GM04504 (cell line): ENCODE measurements at places on chromosomes 5 and 9.

GRCh38 chr9:38720083-38720745, at the start of gene FAM240B:
FAM240B (minus strand) TSS chr9:38720133; CDS start chr9:38703999, 16,134 bp downstream.
- no peak for DNase-seq

DNA sequence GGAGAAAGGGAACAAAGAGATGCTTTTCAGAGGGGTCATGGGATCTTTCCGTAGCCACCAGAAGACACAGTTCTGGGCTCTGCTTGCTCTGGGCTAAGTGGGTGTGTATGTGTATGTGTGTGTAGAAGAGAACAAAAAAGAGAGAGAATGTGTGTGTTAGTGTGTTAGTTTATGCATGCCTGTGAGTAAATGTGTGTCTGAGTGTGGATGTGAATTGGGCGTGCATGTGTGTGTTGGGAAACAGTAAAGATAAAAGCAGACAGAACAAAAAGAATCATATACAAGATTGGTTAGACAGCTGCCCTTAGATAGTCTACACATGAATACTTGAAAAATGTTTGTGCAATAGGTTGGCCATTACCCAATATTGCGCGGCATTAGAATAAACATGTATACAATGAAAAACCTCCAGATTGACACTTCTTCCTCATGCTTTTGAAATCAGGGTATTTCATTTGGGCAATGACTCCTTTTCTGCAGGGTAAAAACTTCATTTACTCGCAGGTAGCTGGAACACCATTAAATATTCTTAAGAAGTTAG, 36.5 kb upstream of the HSPA9 start:
- no peak for DNase-seq

GRCh38 chr5:36462295-36463021, 143.9 kb upstream of the SLC1A3 start:
- peak; percentile 2 for DNase-seq

- no peak for DNase-seq
Measured at GRCh38 chr5:157821822-157822622, 36.9 kb downstream of the CLINT1 start.

- DNase-seq = no peak
Measured at GRCh38 chr5:133034064-133034463, 7.7 kb upstream of the ZCCHC10 start.

DNA sequence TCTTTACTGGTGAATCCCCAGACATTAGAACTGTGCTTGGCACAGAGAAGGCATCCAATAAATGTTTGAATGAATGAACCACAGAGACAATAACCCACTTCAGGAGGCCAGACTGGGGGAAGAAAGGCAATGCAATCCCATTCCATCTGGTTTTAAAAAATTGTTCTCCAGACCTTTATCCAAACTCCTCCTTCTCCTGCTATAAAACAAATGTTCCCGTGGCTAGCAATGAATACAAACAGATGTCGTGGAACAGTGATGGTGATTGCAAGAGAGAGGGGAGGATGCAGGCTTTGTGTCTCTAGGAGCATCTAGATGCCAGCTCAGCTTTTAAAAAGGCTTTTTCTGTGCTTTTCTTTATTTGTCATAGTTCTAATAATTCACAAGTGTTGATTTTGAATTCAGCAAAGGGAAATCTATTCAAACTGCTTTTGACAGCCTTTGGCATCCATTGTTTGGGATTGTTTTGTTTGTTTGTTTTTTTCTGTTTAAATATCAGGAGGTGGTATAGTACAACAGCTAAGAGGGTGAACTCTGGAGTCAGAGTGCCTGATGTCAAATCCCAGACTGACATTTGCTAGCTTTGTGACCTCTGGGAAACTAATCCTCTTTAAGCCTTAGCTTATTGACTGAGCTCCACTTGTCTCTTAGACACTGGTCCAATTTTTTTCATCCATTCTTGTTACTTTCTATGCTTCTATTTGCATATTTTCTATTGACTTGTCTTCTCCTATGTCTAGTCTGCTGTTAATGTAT, 59.1 kb downstream of the TNFSF15 start:
- peak; percentile 82 for DNase-seq

GRCh38 chr9:25702536-25702935, 24.3 kb upstream of the TUSC1 start:
- DNase-seq = no peak

- DNase-seq = no peak
Measured at GRCh38 chr5:24188216-24188925, 456.4 kb downstream of the CDH10 start.

- DNase-seq = peak; percentile 32
Measured at GRCh38 chr5:87541033-87541432, 128.3 kb upstream of the CCNH start.

GRCh38 chr5:68504306-68504705, 288.8 kb downstream of the PIK3R1 start:
- DNase-seq = no peak

DNA sequence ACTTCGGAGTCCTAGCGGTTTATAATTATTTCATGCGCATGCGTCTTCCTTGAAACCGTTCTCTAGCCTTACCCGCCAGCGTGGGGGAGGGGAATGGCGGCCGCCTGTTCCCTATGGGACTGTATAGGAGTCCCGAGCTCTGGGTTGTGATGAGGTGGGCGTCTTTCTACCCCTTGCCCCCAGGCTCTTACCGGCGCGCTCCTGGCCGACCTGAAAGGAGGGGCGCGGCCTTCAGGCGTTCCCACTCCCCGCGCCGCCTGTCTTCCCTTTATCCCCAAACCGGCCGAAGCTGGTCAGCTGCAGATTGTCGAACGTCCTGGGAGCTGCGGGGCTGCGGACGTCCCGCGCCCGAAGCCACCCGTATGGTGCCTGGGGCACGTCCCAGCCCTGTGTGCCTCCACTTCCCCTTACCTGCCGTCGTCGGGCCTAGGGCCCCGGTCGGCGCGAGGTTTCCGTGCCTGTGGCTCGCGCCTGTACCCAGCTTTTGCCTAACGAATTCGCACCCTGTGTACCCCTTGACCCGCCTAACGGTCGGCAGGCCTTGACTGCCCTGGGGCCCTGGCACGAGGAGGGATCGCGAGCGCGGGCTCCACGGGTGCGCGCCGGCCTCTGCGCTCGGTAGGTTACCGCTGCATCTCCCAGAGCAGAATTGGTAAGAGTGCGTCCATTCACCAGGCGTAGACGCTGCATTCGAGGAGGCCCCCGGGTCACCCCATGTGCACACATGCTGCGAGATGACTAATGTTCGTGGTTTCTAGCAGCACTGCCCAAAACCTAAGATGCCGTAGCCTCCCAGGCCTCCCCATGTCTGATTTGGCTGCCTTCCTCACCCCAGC, 653 bp upstream of the HNRNPH1 start:
- peak; percentile 76 for DNase-seq

DNA sequence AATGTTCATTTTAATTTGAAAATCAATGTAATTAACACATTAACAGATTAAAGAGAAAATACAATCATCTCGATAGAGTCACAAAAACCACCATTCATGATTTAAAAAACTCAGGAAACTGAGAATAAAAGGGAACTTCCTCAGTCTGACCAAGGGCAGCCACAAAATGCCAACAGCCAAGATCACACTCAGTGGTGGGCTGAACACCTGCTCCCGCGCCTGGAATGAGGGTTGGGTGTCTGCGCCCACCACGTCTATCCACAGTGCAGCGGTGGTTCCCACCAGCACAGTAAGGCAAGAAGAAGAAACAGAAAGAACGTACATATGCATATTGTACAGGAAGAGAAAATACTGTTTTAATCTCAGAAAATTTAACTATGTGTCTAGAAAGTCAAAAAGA, 11.7 kb upstream of the NSMF start:
- DNase-seq = no peak

- DNase-seq = peak; percentile 10
Measured at GRCh38 chr5:141757402-141757801, 75.4 kb upstream of the ARAP3 start.
